ENCODE measurements at places on chromosomes 5 and 9. TPM values are rescaled to one million over a fixed set of nuclear protein-coding genes. Genes with fewer than 3 reads are reported as not detected.

GRCh38 chr9:129693741-129694140 is 28.3 kb downstream of the PRRX2 start:
- DNase-seq: no peak

GRCh38 chr5:39440192-39440957 is 15.6 kb upstream of the DAB2 start:
- DNase-seq: no peak

MCTP1 gene
- not detected for total RNA-seq

- DNase-seq: no peak
These were observed 673.4 kb downstream of the DTWD2 start for GRCh38 chr5:118314931-118315330.

CA9 gene
- not detected for total RNA-seq

DNA sequence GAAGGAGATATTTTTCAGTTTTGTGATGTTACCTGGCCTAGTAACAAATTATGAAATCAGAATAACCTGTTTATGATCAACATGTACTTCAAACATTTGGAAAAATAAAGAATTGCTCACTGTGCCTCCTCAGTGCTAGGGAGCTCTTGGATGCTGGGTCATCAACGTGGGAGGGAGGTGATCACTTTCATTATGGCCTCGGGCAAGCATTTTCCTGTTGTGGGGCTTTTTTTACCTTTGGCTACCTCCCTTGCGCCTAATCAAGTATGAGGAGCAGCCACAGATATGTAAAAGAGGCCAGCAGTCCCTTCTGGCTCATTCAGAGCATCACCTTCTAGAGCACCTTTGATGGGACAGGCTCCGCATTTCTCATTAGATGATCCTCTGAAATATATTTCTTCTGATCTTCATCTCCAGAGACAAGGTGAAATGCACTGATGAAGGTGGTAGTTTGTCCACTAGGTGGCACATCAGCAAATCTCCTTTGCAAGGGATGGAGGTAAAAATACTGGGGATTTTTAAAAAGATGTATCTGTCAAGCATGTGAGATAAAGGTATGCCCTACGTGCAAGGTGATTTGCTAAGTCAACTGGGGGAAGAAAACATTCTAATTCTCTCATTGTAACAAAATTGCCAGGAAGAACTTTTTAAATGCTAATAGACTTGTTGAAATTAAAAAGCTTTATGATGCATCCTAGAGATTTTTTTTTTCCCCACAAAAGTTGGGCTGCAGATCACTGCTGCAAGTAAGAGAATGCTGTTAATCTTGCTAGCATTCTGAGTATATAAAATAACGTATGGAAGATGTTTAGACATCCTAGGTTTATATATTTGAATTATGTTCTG is 218.2 kb downstream of the MAST4 start:
- peak; percentile 50 for DNase-seq

DNA sequence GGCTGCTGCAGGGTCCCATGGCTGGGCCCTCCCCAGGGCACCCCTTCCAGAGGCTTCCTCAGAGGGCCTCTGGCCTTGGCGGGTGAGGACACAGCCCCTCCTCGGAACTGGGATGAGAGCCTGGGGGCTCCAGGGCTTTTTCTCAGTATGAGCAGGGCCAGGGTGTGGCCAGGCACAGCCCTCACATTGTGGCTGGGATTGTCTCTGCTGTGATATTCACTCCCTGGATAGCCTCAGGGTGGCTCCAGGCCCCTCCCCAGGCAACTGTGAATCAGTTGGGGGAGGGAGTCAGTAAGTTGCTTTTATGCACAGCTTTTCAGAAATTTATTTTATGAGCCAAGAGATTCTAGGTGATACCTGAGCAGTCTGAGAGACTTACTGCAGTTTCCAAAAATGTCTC is 135.7 kb downstream of the CACNA1B start:
- no peak for DNase-seq

- no peak for DNase-seq
These were observed 76.9 kb upstream of the NFIL3 start for GRCh38 chr9:91500509-91501014.

DNA sequence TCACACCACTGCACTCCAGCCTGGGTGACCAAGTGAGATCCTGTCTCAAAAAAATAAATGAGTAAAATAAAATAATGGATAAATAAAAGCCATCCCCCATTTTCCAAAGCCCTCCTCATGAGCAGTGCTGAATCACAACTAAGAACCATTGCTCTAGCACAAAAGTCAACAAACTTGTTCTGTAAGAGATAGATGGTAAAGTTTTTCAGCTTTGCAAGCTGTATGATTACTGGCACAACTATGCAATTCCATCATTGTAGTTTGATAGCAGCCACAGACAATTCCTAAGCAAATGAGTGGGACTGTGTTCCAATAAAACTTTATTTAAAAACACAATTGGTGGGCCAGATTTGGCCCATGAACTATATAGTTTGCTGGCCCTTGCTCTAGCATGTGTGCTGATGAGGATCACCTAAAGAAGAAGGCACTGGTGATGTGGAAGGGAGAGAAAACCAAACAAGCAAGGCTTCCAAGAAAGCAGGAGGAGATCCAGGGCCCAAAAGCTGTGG is 64.6 kb downstream of the NEURL1B start:
- DNase-seq: no peak

- DNase-seq: no peak
These were observed 1318.3 kb upstream of the DMAC1 start for GRCh38 chr9:9117866-9118265.

GRCh38 chr9:105226055-105226454 is 18.4 kb upstream of the SLC44A1 start:
- DNase-seq: no peak

GRCh38 chr5:140101179-140101578 is 12.7 kb upstream of the PURA start:
- no peak for DNase-seq

DNA sequence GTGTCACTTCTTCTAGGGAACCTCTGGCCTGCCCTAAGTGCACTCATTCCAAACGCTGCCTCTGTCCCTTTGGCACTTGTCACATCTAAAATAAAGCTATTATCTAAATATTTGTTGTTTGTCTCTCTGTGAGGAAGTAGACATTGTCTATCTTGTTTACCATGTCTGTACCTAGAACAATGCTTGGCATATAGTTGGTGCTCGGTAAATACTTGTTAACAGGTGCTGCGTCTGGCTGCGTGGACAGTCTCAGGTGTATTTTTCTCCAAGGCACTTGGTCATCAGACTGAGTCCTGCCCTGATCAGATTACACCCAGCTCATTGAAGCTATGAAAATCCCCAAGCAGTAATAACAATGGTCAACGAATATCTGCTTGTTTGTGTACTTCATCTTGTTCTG is 174.9 kb upstream of the SMIM23 start:
- no peak for DNase-seq

GRCh38 chr5:36450229-36451014 is 148.7 kb upstream of the RANBP3L start:
- DNase-seq: no peak

OLFM1 gene
- 5.9 TPM for total RNA-seq

GRCh38 chr5:145493435-145493834 is 341.7 kb downstream of the PRELID2 start:
- no peak for DNase-seq
